Erythroblast (primary cell): ENCODE measurements at places on chromosomes 5 and 9.

GRCh38 chr5:156134216-156134615 is 192.7 kb upstream of the SGCD start:
- DNase-seq, result no peak

DNA sequence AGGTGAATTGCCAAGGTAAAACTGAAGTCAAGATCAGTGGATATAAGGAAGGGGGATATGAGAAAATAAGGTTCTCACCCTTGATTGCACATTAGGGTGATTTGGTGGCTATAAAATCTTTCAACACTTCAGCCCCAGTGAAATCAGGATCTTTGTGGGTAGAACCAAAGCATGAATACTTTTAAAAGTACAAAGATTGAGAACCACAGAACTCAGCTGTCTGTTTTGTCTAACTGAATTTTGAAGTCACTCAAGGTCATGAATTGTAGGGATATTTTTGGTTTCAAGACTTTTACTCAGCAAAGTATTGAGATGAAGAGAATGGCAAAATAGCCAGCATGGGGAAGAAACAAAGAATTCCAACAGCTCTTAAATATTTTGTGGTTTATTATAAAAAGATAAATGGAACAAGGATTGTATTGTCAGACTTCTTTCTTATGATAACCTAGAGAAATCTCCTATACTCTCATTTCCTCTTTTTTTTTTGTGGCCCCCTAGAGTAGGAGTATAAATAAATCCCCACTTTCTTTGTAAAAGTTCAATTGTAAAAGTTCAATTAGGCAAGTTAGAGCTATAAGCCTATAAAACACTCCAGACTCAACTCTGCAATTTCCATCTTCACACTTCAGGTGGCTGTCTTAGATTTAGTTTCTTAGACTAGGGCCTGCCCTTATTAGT is 272.9 kb downstream of the PDE4D start:
- no peak for DNase-seq

DNA sequence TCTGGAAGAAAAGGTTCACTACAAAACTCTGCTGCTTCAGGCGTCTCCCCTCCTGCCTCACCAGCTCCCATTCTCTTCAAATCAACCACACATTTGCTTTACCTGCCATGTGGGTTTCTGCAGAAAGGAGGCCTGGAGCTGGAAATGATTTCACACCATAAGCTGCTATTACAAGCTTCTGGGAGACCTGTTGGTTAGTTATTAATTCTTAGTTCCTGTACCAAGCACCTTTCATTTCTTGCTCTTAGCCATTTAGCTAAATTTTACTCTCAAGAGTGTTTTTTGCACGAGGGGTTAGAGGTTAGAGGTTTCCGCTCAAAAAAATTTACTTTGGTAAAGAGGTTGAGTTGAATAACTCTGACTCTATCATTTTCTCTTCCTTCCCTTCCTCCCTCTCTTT is 70.3 kb downstream of the MAP1B start:
- no peak for DNase-seq

- DNase-seq, result no peak
These were observed 14.7 kb downstream of the ENC1 start for GRCh38 chr5:74625742-74626241.

GRCh38 chr5:112059579-112060135 is 302.7 kb upstream of the NREP start:
- DNase-seq, result no peak

DNA sequence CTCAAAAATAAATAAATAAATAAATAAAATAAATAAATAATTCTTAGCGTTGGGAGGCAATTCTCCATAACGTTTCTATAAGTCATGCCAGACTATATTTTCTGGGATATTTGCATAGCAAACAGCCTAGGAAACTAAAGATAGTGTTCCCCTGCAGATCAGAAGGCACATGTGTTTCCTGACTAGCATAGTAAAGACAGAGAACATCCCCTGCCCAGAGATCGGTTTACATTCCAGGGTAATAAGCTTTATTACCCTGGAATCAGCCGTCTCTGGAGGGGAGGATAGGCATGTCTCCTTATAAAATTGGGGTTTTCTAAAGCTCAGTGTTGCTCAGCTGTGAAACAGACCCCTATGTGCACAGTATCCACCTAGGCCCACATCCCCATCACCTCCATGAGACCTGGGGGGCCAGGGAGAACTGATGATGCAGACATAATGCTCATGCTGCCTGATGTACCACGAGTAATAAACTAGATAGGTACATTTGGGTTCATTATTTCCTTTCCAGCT is 36.9 kb upstream of the IFNK start:
- DNase-seq, result no peak

DNA sequence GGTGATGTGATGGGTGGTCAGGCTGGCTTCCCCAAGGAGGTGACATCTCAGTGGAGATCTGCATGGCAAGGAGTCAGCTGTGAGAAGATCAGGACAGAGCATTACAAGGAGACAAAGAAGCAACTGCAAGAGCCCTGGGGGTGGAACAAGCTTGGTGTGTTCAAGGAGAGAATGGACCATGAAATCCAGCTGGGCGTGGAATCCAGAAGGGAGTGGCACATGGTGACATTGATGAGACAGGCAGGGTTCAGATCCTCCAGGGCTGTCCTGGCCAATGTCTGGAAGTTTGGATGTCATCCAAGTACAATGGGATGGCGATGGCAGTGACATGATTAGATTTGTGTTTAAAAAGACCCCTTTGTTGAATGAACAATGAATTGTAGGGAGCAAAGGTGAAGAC is 175.6 kb downstream of the MACROH2A1 start:
- no peak for DNase-seq

DNA sequence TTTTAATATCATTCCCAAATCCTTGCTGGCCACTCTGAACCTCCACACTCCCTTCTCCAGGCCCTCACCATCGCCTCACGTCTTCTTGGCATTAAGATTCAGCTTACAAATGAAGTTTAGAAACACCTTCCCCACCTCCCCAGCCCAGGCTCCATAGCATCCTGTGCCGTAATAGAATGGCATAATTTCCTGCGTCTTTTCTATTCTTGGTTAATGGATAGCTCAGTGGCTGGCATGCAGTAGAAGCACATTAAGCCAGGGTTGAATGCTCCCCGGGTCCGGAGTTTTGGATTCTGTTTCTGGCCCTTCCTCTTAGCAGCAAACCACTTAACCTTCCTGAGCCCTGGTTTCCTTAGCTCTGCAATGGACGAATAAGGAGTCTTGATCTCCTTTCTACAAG is 13.8 kb downstream of the WWC1 start:
- no peak for DNase-seq

GRCh38 chr9:19379283-19379682 is 753 bp downstream of the RPS6 start:
- peak; percentile 69 for DNase-seq

DNA sequence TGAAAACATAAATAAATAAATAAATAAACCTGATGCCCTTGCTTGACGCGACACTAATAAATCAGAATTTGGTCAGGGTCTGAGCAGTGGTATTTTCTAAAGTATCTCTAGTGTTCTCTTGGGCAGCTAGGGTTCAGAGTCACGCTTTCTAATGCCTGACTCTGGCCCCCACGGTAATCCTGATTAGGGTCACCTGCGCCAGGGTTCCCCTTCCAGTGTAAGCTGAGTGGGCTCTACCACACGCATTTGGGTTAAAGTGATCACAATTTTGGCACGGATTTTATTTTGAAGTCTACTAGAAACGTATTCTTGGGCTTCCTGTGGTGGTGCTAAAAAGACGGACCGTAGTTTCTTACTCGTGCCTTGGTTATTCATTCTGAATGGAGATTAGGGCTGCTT is 651 bp downstream of the TTC1 start:
- DNase-seq, result no peak

GRCh38 chr5:15440434-15440833 is 59.5 kb upstream of the FBXL7 start:
- no peak for DNase-seq

GRCh38 chr9:11663913-11664312 is 1029.3 kb upstream of the TYRP1 start:
- no peak for DNase-seq

- DNase-seq, result no peak
These were observed at the start of gene BHMT for GRCh38 chr5:79111387-79111959. Gene BHMT, plus strand, starts transcription at chr5:79111809. Its CDS starts 77 bp downstream, at chr5:79111886.

- peak; percentile 61 for DNase-seq
These were observed 19.9 kb upstream of the TMEM250 start for GRCh38 chr9:136138566-136138965.

GRCh38 chr9:107387409-107387808 is 102.2 kb downstream of the KLF4 start:
- no peak for DNase-seq

GRCh38 chr9:13351778-13352386 is 72.4 kb upstream of the MPDZ start:
- peak; percentile 28 for DNase-seq

DNA sequence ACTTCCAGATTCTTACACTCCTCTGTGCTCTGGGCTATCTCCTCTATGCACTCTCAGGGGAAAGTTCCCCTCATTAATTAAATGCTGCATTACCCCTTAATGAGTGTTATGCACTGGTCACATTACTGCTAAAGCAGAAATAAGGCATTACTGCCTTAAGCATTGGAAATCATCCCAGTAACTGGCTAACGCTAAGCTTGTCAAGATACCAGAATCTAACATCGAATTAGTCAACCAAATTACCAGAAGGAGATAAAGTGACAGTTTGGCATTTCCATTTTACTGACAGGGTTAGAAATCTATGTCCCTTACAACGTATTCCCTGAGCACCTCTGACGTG is 69.5 kb upstream of the FAM169A start:
- no peak for DNase-seq

DNA sequence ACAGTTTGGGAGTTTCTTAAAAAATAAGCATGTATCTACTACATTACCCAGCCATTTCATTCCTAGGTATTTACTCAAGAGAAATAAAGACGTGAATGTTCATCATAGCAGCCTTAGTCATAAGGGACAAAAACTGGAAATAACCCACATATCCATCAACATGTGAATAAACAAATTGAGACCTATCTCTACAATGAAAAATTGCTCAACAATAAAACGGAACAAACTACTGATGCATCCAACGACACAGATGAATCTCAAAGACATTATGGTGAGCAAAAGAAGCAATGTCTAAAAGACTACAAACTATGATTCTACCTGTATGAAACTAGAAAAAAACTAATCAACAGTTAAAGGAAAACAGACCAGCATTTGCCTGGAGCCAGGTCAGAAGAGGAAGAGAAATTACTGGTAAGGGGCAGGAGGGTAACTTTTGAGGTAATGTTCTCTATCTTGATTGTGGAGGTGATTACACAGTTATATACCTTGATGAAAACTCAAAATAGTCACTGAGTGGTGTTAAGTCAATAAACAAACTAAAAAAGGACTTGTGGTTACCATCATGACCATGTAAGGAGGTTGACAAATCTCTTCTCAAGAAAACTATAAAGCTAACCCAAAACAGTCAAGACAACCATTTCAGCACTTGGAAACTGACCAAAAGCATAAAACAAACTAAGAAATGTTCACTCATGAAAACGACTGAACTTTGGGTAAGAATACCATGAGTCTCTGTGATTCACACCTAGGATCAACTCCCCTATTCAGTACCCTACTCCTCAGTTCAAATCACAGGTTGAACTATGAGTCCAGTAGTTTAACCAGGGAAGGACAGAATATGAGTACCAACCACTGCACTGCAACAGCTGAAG is 10.4 kb downstream of the UIMC1 start:
- DNase-seq, result no peak

- no peak for DNase-seq
These were observed 44.4 kb upstream of the ELOVL7 start for GRCh38 chr5:60888359-60889061.

DNA sequence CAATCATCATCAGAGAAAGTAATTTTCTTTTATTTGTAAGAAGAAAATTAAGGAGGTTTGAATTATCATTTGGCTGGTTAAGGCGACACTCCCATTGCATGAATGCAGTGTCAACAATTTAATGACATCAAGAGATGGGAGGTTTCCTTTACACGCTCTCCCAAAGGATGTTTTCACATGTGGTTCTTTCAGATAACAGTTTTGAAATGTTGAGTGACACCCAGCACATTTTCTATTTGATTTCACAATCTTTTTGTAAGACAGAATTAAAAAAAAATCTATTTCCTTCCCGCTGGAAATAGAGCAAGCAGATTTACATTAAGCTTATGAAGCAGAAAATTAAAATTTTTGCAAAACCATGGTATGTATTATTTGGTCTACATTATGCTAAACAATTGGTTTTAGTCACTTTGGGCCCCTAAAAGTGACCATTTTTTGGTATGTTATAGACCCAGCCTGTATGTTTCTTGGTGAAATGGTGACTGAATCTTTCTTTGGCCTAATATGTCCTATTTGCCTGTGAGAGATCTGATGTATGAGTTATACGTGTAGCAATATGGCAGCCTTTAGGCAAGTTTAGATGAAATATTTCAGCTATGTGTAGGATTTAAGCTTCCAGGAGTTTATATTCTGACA is 18.9 kb upstream of the ANKRD55 start:
- peak; percentile 89 for DNase-seq

DNA sequence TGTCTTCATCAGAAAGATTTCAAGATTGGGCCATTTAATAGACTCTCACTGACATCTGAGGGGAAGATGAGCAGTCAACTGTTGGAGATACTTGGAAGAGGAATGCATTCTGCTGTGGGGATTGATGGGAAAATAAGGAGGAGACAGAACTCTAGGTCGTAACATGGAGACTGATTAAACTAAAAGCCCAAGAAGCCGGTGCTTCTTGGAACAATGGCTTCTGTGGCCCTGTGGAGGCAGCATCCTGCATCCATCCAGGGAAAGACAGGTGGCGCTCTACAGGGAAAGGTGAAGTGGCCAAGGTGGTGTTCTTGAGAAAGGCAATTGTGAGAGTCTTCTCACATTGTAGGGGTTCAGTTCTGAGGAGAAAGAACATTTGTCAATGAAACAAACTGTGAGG is 31.3 kb downstream of the ZFAND5 start:
- DNase-seq, result no peak

DNA sequence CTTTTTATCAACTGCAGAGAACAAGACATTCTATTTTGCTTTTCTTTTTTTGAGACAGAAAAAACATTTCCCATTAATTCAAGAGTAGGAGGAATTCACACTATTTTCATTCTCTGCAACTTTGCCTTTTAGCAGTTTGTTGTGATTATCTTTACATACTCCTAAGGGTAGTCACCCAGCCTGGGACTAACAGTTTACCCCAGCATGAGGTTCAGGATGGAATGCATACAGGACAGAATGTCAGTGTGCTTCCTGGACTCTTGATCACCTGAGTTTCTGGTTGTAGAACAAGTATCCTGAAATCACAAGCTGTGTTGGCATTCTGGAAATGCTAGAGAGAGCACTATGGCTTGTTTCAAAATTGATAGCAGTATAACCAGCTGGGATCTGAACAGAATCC is 368.1 kb downstream of the KIF4B start:
- DNase-seq, result no peak

GRCh38 chr5:9895302-9895645 is 265.1 kb upstream of the TAS2R1 start:
- no peak for DNase-seq
